Panc1 (cell line): ENCODE measurements at places on chromosomes 12 and 14. TPM values are rescaled to one million over a fixed set of nuclear protein-coding genes. Genes with fewer than 3 reads are reported as not detected.

DNA sequence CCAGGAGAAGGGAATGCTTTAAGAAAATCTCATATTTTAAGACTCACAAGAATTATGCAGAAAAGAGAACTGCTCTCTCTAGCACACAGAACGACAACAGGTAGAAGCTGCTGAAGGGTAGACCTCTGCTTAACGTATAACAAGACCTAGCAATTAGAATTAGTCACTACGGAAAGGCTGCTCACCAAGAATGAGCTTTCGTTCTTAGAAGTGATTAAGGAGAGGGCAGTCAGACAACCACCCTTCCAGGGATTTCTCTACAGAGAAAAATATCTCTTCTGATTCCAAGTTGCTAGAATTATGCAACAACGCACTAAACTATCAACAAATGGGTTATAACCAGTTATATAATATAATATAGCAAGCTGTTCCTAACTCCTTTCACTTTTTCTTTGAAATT lies 18.6 kb downstream of the LRIG3 start:
- DNase-seq = no peak

DNA sequence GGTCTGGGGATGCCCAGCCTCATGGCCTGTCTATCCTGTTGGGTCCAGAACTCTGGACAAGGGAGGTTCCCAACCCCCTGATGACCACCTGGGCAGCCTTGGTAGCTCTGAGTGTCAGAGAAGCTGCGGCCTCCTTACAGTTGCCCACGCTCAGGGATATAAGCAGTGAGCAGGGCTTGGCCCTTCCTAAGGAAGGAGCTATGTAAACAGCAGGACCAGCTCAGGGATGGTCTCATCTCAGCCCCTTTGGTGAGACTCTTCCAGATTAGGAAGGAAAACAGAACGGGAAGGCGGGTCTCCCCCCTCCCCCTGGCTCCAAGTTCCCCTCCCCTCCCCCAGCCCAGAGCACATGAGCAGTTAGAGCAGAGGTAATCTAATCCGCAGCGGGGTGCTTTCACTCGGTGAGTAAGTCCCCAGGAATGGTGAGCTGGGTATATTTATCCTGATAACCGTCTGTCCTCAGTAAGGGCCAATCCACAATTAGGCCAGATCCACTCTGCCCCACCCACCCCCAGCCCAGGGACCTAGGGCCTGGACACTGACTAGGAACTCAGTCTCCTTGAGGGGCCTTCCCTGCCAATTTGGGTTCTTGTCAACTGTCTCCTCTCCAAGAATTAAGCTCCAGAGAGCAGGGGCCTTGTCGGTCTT lies 29.5 kb upstream of the RPLP0 start:
- no peak for DNase-seq

DNA sequence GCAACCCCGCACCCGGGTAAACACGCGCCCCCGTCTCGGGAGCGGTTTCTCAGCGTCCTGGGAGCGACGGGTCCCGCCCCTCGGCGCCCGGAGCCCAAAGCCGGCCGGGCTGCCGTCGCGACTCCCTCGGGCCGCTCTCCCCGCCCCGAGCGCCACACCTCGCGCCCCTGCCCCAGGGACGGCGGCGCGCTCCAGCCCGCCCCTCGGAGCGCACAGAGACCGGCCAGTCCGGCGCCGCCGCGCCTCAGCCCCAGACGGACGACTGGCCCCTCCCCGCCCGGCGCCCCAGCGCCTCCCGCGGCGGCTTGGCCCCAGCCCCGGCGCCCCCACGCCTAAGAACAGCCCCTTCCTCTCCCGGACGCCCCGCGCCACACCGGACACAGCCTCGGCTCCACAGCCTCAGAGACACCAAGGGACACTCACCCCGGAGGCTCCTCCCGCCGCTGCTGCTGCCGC lies 411 bp downstream of the BTBD7 start:
- no peak for DNase-seq

DNA sequence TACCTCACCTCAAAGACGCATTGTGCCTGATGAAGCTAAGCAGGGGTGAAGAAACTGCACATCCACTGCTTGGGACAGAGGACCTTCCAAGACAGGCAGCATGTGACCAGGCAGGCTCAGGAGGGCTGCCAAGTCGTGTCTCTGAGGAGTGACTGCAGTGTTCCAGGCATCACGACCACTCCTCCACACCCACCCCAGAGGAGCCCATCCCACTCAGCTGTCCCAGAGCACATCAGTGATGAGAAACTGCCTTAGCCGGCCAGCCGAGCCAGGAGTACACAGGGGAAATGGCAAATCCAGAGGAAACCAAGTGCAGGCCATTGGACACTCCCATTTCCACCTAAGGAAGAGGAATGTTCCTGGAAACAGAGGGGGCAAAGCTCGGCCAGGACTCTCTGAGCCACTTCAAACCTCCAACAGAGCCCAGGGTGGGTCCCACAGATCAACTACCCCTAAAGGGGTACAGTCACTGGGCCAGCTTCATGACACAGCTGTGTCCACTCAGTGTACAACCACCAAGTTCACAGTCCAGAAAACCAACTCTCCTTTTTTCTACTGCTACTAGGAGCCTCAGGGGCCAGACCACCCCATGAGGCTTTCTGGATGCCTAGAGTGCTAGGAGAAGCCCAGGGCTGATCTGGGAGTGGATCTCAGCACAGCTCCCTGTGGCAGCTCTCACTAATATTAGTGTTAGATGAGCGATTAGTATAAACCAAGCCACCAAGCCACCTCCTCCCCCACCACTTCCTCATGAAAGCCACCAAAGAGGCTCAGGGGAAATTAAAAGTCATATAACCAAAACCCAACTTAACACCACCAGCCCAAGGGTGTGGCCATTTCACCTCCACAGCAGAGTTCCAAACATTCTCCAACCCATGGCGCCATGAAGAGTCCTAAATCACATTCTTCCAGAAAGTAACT lies 15.4 kb downstream of the PXN start:
- DNase-seq = no peak

GRCh38 chr14:85752175-85752574 lies 222.2 kb downstream of the FLRT2 start:
- DNase-seq = no peak

DNA sequence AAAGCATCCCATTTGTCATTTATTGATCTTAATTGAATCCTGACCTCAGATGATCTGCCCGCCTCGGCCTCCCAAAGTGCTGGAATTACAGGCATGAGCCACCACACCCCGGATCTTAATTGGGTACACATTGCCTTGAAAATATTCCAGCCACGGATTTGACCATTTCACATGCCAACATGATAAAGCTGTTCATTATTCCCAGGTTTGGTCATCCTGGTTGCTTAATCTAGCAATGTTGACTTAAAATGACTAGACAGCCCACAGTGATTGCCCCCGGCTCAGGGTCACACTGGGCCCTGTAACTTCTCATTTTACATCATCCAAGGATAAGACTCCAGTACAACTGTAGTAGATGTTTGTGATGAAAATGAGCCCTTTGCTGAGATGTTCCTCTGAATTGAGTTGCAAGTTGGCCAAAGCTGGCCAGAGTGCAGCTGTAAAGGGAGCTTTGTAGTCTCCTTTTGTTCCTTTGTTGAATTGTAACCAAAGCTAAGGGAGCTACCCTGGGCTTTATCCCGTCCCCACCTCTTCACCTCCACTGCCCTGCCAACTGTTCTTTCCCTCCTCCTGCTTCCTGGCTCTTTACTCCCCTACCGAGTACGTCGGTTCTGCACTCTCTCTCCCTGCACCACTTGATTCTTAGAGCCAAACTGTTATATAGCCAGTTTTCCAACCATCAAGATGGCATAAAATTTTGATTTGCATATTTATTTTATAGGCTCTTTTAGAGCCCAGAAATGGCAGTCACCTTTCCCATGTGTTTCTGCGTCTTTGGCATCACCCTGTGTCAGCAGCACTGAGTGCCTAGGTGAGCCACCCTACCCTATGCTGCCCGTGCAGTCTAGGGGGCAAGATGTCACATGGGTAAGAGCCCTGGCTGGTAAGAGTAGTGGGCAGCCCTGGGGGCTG lies 141.3 kb upstream of the HIF1A start:
- DNase-seq = no peak

GRCh38 chr12:92929983-92930382 lies 888 bp upstream of the EEA1 start:
- DNase-seq = no peak

DNA sequence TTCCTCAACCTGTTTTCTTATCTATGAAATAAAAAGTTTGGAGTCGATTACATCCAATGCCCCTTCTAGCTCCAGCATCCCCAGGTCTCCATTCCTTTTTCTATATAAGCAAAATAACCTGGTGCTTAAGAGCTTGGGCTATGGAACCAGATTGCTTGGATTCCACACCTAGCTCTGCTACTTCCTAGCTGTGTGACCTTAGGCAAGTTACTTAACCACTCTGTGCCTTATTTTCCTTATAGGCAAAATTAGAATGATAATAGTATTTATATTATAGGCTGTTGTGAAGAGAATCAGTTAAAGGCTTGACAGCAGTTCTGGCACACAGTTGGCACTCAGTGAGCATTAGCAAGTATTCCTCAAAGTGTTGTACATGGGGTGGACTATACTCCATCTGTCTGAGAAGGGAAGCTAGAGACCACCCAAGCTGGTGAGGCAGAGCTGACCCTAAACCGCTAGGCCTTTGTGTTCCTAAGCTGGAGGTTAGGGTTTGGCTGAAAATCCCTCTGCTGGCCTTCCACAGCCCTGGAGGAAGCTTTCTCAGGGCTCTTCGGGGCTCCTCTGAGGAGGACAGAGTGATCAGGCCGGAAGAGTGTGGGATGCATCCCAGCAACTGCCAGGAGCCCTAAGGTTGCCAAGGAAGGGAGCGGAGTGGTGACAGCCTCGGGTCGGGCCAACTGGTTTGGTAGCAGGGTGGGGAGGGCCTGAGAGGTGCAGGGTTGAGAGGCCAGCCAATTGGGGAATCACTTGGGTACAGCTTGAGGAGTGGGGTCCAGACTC lies 6.0 kb upstream of the KRT4 start:
- no peak for DNase-seq

GRCh38 chr12:19546611-19547162 lies 107.4 kb downstream of the AEBP2 start:
- no peak for DNase-seq

- no peak for DNase-seq
These were observed 135.3 kb upstream of the NCOR2 start for GRCh38 chr12:124702736-124703135.

ISCA2 gene
- 26.1 TPM for total RNA-seq

KRT78 gene
- total RNA-seq = not detected

RNU7-1 gene
- total RNA-seq = not detected

HVCN1 gene
- total RNA-seq = 0.87 TPM

SINHCAF gene
- 68.8 TPM for total RNA-seq

FSCB gene
- total RNA-seq = not detected

IFT81 gene
- 15.5 TPM for total RNA-seq
